ENCODE measurements at places on chromosomes 4 and X.

DNA sequence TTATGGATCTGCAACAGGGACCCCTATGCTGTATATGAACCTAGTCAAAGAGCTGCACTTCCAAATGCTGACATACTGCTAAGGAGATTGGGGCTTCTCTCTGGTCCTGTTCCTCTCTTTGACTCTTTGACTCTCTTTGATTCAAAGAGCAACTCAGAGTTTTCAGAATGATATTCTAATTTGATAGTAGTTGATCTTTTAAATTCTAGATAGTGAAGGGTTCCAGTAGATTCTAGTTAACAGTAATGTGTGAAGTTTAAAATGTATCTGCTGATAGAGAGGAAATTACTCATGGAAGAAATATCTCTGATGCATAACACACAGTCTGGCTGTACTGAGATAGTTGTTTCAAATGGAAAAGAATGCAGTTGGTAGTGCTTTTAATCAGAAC lies 239.1 kb downstream of the RASL11B start:
- no peak for DNase-seq

- DNase-seq: no peak
Measured at GRCh38 chr4:152784490-152785350, 5.0 kb downstream of the ARFIP1 start.

DNA sequence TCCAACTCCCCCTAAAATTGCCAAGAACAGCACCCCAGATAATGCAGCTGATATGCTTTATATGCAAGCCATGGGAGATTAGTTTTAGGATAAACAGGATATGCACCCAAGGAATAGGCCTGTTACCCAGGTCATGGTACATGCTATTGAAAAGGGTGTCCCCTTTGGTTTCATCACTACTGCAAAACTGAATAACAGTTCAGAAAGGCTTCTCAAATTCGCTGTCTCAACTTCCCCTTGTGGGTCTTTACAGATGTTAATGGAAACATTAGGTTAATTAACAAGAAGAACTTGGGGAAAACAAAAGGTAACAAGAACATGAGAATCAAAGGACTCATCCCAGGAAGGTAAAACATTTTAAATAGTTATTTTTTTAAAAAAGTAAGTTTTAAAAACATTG lies 318.7 kb downstream of the PRR32 start:
- DNase-seq: no peak

DNA sequence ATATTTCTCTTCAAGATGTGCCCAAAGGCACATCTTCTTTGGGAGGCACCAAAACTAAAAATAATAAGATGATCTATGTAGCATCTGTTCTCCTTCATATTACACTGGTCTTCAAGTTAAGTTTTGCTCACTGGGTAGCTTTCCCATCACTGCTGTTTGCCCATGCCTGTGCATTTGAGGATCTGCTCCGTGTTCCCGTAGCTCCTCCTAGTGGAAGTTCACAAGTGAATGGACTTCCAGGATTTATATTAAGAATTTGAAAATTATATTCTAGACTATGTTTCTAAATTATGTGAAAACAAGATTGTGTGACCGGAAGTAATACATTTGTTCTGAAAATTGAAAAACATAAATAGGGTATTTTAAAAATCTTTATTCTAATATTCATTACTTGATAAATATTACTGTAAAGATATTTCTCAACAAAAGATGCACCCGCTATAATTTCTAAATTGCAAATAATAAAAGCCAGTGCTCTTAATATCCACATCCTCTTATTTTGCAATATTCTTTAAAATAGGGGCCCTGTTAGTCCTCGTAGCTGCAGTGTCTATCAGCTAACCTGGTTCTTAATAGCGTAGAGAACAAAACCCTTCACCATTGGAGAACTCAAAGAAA lies 147.7 kb downstream of the RBM46 start:
- DNase-seq: no peak

- no peak for DNase-seq
Measured at GRCh38 chr4:89009115-89009514, 47.9 kb downstream of the FAM13A start.

GRCh38 chrX:118360429-118361125 lies 14.7 kb downstream of the WDR44 start:
- DNase-seq: no peak

GRCh38 chrX:16023790-16024734 lies 99.3 kb upstream of the GRPR start:
- no peak for DNase-seq

GRCh38 chr4:94407846-94408245 lies 43.9 kb upstream of the PDLIM5 start:
- DNase-seq: no peak

DNA sequence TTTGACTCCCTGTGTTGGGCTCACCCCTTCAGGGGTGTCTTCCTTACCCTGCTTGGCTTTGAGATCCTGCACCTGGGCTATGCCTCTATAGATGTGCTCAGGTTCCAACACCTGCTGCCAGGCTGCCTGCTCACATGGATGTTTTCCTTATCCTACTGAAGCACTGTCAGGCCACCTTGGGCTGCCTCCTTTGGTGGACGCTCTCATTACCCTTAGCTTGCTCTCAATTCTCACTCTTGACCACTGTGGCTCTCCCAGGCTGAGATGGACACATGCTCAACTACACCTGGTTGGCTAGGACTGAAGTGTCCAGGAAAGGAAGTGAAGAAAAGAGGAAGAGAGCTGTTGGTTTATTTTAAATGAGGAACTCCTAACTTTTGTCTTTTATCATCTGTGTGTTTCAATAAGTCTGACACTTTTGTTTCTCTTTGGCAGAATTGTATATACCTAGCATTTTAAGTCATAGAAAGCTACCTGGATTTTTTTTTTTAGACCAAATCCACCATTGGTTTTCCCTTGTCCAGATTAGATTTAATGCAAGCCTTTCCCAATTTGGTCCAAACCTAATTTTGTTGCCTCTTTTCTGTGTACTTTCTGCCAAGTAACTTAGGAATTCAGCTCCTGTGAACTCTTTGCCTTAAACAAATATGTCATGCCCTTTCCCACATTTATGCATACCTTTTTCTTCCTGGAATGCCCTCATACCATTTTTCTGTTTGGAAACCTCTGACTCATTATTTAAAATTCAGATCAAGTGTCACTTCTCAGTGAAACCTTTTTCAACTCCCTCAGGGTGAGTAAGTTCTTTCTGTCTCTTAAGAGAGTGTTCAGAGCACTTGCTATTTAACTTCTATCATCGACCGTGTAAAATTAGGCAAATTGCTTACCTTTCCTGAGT lies 175.8 kb downstream of the GC start:
- no peak for DNase-seq

- no peak for DNase-seq
Measured at GRCh38 chr4:35358001-35358584, 886.2 kb downstream of the ARAP2 start.

DNA sequence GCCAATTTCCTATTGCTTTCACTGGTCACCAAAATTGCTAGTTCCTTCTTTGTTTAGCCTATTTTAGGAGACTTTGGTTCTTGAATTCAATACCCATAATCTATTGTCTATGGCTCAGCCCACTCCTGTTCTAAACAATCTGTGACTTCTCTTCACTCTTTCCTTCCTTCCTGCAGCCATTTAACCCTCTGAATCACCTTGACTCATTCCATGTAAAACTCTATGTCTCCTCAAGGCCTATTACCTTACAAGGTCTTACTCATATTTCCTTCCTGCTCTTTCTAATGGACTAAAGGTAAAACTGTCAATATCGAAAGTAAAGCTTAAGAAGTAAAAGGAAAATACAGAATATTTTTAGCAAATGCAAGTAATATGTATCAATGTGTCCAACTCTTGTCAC lies 301.6 kb downstream of the ARHGAP24 start:
- DNase-seq: no peak

DNA sequence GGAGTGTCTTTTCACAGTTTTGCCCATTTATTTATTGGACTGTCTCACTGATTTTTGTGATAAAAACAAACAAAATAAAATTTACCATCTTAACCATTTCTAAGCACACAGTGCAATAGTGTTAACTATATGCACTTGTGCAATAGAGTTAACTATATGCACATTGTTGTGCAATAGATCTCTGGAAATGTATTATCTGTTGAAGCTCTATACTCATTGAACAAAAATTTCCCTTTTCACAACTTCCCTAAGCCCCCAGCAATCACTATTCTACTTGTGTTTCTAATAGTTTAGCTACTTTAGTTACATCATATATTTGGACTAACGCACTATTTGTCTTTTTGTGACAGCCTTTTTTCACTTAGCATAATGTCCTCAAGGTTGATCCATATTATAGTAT lies 59.7 kb upstream of the BEX4 start:
- no peak for DNase-seq

- DNase-seq: no peak
Measured at GRCh38 chr4:165299399-165300060, 27.9 kb upstream of the MSMO1 start.

GRCh38 chr4:160611181-160611580 lies 1508.3 kb downstream of the RAPGEF2 start:
- DNase-seq: no peak

GRCh38 chrX:110402850-110403221 lies 44.2 kb downstream of the RTL9 start:
- no peak for DNase-seq

- no peak for DNase-seq
Measured at GRCh38 chr4:70556856-70557255, 35.2 kb upstream of the AMBN start.

DNA sequence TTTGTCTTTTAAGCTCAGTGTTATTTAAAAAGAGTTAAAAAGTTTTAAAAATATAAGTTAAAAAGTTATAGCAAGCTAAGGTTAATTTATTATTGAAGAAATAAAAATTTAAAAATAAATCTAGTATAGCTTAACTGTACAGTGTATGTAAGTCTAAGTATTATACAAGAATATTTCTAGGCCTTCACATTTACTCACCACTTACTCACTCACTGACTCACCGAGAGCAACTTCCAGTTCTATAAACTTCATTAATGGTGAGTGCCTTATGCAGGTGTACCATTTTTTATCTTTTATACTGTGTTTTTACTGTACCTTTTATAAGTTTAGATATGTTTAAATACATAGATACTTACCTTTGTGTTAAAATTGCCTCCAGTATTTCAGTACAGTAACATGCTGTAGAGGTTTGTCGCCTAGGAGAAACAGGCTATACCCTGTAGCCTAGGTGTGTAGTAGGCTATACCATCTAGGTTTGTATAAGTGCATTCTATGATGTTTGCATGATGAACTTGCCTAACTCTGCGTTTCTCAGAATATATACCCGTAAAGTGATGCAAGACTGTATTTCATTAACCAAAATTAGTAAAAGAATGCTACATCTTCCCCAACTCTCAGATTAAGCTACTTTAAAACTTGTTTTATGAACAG lies 202.9 kb downstream of the CFAP299 start:
- no peak for DNase-seq

GRCh38 chr4:8350841-8351461 lies 81.4 kb downstream of the HTRA3 start:
- no peak for DNase-seq

GRCh38 chr4:126262665-126263064 lies 947.9 kb downstream of the FAT4 start:
- no peak for DNase-seq

DNA sequence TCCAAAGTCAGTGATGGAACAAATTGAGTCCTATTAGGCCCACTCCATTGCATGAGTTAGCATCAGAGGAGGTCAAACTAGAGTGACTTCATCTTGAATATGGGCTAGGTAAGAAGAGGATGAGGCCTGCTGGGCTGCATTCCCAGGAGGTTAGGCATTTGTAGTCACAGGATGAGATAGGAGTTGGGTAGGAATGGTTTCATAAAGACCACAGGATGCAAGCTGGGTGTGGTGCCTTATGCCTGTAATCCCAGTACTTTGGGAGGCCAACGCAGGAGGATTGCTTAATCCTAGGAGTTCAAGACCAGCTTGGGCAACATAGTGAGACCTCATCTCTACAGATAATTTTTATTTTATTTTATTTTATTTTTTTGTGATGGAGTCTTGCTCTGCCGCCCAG lies 26.8 kb downstream of the PDGFRA start:
- no peak for DNase-seq

- no peak for DNase-seq
Measured at GRCh38 chr4:53307819-53308780, 57.8 kb downstream of the SCFD2 start.

DNA sequence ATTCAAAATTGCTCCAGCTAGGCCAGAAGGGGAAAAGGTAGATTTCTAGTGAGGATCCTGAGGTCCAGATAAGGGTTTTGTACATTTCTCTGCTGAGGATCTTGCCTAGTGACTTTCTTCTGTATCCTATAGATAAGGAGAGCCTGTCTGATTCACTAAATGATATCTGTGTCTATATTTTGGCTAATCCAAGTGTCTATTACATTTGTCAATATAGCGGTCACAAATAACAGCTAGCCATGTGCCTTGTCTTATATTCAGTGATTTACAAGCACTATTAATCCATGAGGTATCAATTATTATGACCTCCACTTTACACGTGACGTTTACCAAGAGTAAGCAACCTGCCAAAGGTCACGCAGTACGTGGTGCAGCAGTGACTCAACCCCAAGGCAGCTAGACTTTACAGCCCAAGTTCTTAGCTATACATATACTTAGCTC lies 41.6 kb downstream of the TMEM165 start:
- no peak for DNase-seq

- no peak for DNase-seq
Measured at GRCh38 chr4:8791609-8792008, 80.0 kb downstream of the HMX1 start.

GRCh38 chrX:130887376-130887775 lies 15.6 kb downstream of the ENOX2 start:
- DNase-seq: no peak

DNA sequence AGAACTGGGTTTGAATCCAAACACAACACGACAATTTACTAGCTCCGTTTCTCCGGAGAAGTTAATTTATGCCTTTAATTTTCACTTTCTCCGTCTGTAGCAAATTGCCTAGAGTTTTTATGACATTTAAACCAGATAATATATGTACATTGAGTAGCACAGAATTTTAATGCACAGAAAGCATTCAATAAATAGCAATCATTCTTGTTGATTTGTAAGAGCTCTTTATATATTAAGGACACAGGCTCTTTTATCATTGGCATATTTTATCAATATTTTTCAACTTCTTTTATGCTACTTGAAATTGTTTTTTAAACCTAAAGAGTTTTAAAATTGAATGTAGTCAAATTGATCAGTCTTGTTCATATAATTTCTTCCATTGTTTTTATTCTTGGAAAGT lies 99.6 kb upstream of the PPP2R3B start:
- DNase-seq: no peak

- DNase-seq: no peak
Measured at GRCh38 chrX:98331407-98331806, 1447.7 kb downstream of the RPA4 start.

GRCh38 chrX:31547816-31548215 lies 476.0 kb upstream of the FTHL17 start:
- no peak for DNase-seq

- no peak for DNase-seq
Measured at GRCh38 chrX:20654596-20655106, 387.9 kb upstream of the RPS6KA3 start.
